ENCODE measurements at places on chromosomes 3 and 15.

DNA sequence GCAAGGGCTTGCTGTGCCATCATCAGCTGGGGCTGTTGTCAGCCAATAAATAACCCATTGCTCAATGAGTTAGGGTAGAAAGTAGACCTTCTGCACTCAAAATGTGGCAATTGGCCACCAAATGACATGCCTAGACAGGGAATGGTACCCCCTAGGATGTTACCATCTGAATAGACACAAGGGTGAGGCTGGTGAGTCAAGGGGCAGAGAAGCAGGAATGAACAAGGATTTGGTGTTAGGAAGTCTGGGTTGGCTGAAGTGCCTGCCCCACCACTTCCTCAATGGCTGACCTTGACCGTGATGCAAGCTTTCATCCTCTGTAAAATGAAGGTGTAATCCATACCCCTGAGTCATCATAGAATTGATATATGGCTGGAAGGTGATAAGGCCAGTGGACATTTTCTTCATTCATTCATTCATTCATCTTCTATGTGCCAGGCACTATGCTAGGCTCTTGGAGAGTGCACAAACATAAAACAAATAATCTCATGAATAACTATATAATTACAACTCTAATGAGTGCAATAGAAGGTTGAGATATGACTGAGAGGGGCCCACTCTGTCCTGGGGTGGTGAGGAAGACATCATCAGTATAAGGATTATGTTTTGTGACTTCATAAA lies 4.4 kb upstream of the CA12 start:
- DNase-seq = no peak

- no peak for DNase-seq
Measured at GRCh38 chr3:35950021-35950420, 310.7 kb downstream of the ARPP21 start.

GRCh38 chr3:10004960-10005564 lies 18.4 kb upstream of the EMC3 start:
- DNase-seq = no peak

GRCh38 chr15:94972314-94972713 lies 741.0 kb downstream of the MCTP2 start:
- no peak for DNase-seq

GRCh38 chr15:59798605-59798917 lies 109.4 kb upstream of the BNIP2 start:
- DNase-seq = no peak

GRCh38 chr3:140753865-140754754 lies 76.2 kb downstream of the TRIM42 start:
- no peak for DNase-seq
